ENCODE measurements at places on chromosomes 4 and X.

GRCh38 chr4:76308548-76308947 lies 2.0 kb downstream of the STBD1 start:
- H3K36me3 ChIP-seq: peaks cover 22% of the 10 kb centered on the region
- H3K27me3 ChIP-seq: no peaks in the 10 kb centered on the region
- peaks cover 20% of the 10 kb centered on the region for H3K4me1 ChIP-seq
- peak overlapping the region; percentile 93 for H3K27ac ChIP-seq
- peak; percentile 50 for DNase-seq

GRCh38 chr4:37066159-37066558 lies 178.4 kb upstream of the NWD2 start:
- H3K27ac ChIP-seq: no peak overlapping the region
- DNase-seq: no peak
- H3K4me1 ChIP-seq: no peaks in the 10 kb centered on the region
- no peaks in the 10 kb centered on the region for H3K36me3 ChIP-seq

- H3K27ac ChIP-seq: no peak overlapping the region
- no peak for DNase-seq
Observed at GRCh38 chrX:16156692-16157331, 10.5 kb upstream of the MAGEB17 start.

DNA sequence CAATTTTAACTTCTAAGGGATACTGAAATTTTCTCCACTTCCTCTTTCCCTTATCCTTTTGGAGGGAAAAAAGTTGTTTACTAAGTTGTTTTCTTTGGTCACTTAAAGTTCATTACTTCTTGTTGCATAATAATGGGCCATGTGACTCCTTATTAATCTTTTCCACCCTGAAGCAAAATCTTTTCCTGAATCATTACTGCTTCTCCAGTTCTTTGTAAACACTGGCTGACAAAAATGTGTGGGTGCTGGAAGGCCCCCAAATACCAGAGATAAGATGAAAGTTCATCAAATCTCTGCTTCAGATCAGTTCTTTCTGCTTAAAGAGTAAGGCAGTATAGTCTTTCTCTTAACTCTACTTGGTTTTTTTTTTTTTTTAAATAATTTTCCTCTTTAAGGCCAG lies 108.9 kb upstream of the NHS start:
- H3K36me3 ChIP-seq: no peaks in the 10 kb centered on the region
- H3K4me3 ChIP-seq: no peak overlapping the region
- no peaks in the 10 kb centered on the region for H3K4me1 ChIP-seq
- H3K27ac ChIP-seq: no peak overlapping the region

DNA sequence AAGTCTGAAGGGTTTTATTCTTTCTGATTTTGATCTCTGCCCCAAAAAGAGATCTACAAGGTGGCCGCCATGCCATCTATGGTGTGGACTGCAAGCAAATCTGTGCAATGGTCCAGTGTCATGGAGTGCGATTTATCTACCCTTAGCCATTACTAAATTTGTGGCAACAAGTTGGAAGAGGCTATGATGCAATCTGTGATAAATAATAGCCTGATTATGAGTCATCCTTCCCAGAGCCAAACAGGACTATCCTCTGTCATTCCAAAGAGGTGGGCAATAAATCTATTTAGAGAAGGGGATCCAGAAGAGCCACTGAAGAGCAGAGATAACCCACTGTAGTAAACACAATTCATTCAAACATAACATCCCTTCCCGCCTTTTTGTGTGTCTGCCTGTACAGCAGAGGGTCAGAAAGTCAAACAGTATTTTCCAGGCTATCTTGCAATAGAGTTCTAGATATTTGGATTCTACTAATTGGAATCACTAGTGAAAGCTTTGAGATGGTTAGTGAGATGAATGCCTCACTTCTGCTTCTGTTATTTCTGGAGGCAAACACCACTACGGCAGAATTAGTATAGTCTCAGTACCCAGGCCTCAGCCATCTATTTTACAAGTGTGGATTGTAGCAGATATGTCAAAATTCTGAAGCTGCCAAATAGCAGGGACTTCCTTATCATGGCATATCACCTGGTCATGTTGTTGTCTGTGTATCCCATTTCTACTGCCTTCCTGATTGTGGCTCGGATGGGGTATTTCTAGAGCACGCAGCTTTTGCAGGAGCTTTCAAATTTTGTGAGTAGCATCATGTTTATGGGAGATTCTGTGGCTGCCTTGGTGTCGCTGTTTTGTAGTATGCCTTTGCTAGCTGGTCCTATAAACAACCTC lies 192.0 kb downstream of the SMIM20 start:
- no peaks in the 10 kb centered on the region for H3K36me3 ChIP-seq
- no peak for DNase-seq
- H3K4me1 ChIP-seq: no peaks in the 10 kb centered on the region
- H3K27me3 ChIP-seq: no peaks in the 10 kb centered on the region
- no peak overlapping the region for H3K4me3 ChIP-seq

DNA sequence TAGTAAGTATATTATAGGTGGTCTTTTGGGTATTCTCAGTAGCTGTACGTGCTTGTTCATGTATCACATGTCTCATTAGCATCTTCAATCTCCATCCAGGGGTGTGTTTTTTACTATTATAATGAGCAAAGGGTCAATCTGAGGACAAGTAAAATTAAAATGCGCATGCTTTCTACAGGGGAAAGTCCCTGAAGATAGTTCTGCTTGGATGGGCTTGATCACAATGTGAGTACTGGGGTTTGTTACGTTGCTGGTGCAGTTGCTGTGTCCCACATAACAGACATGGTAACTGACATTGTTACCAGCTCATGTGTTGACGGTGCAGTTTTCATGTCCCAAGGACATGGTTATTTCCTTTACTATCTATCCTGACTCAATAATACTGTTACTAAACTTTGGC lies 65.9 kb downstream of the UCHL1 start:
- no peaks in the 10 kb centered on the region for H3K4me1 ChIP-seq
- DNase-seq: no peak
- no peak overlapping the region for H3K4me3 ChIP-seq
- no peak overlapping the region for H3K27ac ChIP-seq
- H3K36me3 ChIP-seq: no peaks in the 10 kb centered on the region

DNA sequence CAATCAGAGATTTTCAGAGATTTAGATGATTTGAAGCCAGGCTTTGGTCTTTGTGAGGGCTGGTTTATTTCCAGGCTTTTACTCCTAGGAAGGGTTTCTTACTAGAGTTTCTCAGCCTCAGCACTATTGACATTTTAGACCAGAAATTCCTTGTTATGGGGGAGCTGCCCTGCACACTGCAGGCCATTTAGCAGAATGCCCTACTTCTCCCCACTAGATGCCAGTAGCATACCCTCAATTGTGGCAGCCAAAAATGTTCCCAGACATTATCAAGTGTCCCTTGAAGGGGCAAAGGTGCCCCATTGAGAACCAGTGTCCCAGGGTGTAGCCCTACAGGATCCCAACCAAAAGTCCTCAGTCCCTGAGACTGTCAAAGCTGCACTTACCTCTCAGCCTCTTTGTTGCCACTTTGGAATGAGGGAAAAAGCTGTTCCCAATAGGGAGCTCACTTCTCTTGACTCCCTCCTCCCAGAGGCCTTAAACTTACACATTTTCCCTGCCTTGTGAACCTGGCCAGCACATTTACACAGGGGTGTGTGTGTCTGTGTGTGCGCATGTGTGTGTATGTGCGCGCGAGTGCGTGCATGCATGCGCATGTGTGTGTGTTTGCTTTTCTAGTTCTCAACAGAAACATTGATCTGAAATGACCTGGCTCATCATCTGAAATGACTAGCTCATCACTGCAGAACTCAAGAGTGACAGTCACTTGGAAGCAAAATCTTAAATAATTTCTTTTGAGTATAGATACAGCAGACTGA lies 231.4 kb downstream of the QDPR start:
- no peak overlapping the region for H3K27ac ChIP-seq
- DNase-seq: no peak
- H3K27me3 ChIP-seq: no peaks in the 10 kb centered on the region
- H3K4me3 ChIP-seq: no peak overlapping the region
- no peaks in the 10 kb centered on the region for H3K36me3 ChIP-seq
- no peaks in the 10 kb centered on the region for H3K4me1 ChIP-seq

DNA sequence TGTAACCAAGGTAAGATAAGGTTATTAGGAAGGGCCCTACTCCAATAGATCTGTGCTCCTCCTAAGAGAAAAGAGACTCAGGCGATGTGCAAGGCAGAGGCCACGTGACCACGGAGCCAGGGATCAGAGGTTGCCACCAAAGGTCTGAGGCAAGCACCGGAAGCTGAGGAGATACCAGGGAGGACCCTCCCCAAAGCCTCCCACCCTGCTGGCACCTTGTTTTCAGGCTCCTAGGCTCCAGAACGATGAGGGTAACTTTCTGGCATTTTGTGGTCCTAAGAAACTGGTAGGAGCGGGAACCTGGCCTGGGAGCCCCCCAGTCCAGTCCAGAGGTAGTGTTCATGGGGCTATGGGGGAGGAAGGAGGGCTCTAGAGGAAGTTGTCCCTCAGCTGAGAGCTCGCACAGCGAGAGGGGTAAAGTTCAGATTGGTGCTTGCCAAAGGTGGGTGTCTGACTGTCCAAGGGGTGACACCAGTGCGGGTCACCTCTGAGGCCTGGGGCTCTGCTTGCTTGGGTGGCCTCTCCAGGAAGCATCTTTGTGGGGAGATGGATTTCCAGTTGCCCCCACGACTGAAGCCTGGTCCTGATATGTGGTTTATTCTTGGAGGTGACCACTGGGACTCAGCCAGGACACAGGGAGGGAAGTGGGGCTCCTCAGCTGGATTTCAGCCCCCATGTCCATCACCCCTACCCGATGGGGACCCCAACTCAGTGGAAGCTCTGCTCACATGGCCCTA lies 7.5 kb upstream of the LETM1 start:
- no peak for DNase-seq
- H3K27ac ChIP-seq: no peak overlapping the region
- no peaks in the 10 kb centered on the region for H3K36me3 ChIP-seq
- no peak overlapping the region for H3K4me3 ChIP-seq
- peaks cover 7% of the 10 kb centered on the region for H3K4me1 ChIP-seq
- peaks cover 20% of the 10 kb centered on the region for H3K27me3 ChIP-seq

DNA sequence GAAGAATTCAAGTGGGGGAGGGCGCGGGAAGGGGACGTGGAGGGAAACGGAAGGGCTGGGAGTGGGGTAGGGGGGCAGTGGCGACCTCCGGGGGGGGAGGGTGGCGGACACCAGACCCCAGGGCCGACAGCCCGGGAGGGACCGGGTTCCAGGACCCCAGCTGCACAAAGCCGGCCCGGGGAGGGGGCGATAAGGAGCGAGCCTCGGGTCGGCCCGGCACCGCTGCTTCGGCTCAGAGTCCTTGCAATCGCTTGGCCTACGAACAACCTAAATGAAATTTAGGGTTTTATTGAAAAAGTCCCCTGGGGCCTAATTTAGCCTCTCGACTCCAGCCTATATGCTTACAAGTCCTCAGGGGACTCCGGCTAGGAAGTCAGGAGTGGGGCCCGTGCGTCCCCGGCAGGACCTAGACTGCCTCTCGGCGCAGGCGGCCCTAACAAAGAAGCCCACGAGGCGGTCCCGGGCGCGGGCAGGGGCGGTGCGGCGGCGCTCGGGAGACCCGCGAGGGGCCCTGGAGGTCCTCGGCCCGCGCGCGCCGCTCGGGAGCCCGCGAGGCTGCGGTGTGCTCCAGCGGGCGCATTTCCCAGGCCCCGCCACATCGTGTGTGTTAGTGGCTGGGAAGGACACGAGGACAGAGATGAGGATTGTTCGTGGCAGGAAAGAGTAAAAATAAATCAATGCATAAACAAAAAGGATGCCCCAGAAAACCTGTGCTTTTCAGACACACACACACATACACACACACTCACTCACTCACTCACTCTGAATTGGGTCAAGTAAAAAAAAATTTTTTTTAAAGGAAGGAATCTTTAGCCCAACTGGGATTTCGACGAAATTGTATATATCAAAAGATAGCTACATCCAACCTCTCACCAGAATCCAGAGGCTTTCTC lies 70.0 kb downstream of the MGST2 start:
- no peaks in the 10 kb centered on the region for H3K36me3 ChIP-seq
- H3K4me1 ChIP-seq: peaks cover 60% of the 10 kb centered on the region
- peak; percentile 66 for DNase-seq
- no peaks in the 10 kb centered on the region for H3K27me3 ChIP-seq

- H3K27me3 ChIP-seq: no peaks in the 10 kb centered on the region
- H3K4me1 ChIP-seq: no peaks in the 10 kb centered on the region
- peak; percentile 16 for DNase-seq
- no peak overlapping the region for H3K27ac ChIP-seq
- no peaks in the 10 kb centered on the region for H3K36me3 ChIP-seq
Observed at GRCh38 chr4:148415500-148415899, 26.7 kb downstream of the NR3C2 start.

DNA sequence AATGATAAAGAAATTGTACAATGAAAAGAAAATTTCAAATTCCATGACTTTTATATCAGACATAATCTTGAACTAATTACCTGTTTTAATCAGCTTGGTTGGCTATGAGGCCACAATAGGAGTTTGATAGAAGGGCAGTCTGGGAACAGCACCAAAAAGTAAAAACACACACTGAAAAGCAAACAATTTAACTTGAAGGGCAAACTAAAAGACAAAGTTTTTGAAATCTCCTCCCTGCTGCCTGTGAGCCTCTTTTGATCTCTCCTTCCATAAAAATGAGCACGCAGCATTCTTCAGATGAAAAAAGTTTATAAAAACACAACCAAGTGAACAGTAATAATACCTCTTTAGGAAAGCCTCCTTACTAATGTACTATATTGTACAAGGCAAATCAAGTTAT lies 8.1 kb downstream of the ODAM start:
- H3K4me1 ChIP-seq: peaks cover 12% of the 10 kb centered on the region
- H3K36me3 ChIP-seq: peaks cover 2% of the 10 kb centered on the region
- no peak overlapping the region for H3K4me3 ChIP-seq
- H3K27me3 ChIP-seq: no peaks in the 10 kb centered on the region
- no peak overlapping the region for H3K27ac ChIP-seq

- H3K4me3 ChIP-seq: no peak overlapping the region
- no peaks in the 10 kb centered on the region for H3K36me3 ChIP-seq
- H3K4me1 ChIP-seq: no peaks in the 10 kb centered on the region
- H3K27me3 ChIP-seq: no peaks in the 10 kb centered on the region
- no peak overlapping the region for H3K27ac ChIP-seq
Observed at GRCh38 chrX:134558133-134558532, 98.2 kb downstream of the HPRT1 start.

- no peaks in the 10 kb centered on the region for H3K36me3 ChIP-seq
- peaks cover 4% of the 10 kb centered on the region for H3K4me1 ChIP-seq
- DNase-seq: no peak
- H3K27me3 ChIP-seq: no peaks in the 10 kb centered on the region
- H3K4me3 ChIP-seq: no peak overlapping the region
Observed at GRCh38 chr4:31175242-31175910, 455.2 kb downstream of the PCDH7 start.

DNA sequence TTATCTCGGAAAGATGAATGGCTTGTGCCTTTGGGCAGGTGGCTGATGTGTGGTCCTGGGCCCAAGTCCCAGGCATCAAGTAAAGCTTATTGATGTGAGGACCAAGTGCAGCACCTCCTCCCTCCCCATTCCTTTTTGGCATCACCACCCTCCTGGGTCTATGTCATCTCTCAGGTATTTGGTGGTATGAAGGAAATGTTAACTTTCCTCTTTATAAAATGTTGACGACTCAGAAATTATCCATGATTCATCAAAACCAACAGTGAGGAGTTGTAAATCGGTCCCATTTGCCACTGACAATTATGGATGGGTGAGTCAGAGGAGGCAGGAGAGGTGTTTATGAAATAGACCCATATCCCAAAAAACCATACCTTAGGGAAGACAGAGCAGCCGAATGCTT lies 229.4 kb upstream of the GATB start:
- no peak for DNase-seq
- no peaks in the 10 kb centered on the region for H3K36me3 ChIP-seq
- no peaks in the 10 kb centered on the region for H3K27me3 ChIP-seq
- H3K4me3 ChIP-seq: no peak overlapping the region
- peaks cover 12% of the 10 kb centered on the region for H3K4me1 ChIP-seq
